ENCODE measurements at places on chromosomes 5 and 9.

DNA sequence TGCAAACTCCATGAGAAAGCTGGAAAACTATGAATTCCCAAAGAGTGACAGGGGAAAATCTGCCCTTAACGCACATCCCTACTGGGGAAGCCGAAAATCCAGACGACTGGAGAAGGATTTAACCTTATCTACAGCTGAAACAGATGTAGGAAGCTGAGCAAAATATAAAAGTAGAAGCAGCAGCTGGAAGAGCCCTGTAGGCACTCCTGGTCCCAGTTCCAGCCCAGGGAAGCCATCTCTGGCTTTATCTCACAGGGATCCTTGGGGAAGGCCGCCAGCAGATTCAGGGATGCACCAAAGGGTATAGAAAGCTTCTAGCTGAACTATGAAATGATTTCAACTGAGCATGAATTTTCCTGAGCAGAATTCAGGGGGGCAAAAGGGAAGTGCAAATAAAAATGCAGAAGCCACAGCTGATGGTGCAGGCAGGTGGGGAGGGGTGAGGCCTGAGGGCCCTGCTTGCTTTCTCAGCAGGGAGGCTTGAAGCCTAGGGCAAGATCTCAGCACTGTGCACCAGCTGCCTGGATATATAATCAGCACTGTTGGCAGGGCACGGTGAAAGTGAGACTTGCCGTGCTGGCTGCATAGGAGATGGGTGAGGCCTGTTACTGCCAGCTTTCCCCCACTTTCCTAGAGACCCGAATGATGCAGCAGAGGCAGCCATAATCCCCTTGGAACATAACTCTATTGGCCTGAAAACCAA lies 2019.5 kb upstream of the NUDT12 start:
- no peak for DNase-seq

- DNase-seq: no peak
These were observed 68.9 kb downstream of the C5orf15 start for GRCh38 chr5:133899506-133899905.

DNA sequence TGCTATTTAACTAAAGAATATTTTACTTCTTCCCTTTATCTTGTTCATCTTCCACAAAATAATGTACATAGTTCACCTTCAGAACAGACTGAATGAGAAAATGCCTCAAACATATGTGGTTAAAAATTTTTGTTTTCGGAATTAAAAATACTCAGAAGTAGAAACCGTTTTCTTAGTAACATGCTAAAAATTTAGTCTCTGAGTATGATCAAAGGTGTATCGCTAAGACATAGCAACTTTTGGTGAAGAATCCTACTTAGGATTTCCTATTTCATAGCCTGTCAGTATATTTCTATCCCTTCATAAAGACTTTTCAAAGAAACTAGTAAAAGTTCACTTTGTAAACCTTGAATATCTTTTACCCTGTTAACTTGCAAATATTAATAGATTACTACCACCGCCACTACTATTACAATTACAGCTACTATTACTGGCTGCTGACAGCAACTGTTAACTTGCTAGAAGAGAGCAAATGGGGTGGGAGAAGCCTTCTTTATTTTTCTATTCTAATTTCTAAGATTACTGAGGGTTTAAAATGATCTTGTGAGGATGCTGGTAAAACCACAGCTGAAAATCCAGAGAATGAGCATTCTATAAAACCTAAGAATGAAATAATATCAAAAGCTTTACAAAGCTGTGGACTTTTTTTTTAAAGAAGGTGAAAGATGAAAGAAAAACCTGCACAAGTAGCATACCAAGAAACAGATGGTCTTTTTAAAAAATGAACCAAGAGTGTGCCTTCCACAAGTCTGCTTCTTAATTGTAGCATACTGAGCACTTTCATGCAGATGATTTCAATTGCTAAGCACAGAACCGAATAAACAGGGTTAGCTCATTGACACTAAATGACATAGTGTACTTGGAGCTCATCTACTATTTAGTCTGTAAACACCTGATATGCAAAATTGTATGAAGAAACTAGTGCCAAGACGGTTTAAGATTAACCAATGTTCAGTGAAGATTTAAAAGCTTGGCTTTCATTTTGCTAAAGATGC lies 246.3 kb upstream of the EFNA5 start:
- DNase-seq: no peak

DNA sequence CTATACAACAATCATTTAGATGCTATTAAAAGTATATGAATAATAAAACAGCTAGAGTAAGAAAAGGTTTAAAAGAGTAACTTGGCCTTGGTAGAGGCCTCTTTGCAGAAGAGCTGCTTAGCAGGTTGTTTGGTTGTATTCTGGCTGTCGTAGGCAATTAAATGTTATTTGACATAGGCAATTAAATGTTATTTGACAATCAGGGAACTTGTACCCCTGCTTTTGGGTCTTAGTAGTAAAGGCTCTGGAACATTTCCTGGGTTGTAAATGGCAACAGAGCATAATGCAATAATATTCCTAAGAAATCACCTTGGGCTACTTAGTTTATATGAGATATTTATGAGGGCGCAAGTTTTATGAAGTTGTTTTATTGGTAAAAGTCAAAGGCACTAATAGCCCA lies 84.4 kb upstream of the SLC28A3 start:
- no peak for DNase-seq

DNA sequence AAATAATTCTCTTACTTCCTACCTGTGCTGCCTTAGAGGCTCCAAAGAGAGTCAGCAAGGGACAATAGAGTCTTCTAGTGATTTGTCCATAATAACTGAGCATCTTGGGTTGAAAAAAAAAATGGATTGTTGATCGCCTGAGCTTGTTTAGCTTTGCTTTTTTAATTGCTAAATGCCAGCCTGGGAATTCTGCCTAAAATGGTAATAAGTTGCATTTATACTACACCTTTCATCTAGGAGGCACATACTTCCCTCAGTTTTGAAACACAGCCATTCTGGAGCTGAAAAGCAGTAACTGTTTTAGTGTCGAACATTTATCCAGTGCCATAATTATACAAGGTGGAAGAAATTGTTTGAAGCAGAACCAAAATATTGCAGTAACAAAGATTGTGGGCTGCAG lies 421.3 kb downstream of the CAAP1 start:
- DNase-seq: no peak

- DNase-seq: no peak
These were observed 1.0 kb upstream of the FAM13B start for GRCh38 chr5:138033907-138034306.

DNA sequence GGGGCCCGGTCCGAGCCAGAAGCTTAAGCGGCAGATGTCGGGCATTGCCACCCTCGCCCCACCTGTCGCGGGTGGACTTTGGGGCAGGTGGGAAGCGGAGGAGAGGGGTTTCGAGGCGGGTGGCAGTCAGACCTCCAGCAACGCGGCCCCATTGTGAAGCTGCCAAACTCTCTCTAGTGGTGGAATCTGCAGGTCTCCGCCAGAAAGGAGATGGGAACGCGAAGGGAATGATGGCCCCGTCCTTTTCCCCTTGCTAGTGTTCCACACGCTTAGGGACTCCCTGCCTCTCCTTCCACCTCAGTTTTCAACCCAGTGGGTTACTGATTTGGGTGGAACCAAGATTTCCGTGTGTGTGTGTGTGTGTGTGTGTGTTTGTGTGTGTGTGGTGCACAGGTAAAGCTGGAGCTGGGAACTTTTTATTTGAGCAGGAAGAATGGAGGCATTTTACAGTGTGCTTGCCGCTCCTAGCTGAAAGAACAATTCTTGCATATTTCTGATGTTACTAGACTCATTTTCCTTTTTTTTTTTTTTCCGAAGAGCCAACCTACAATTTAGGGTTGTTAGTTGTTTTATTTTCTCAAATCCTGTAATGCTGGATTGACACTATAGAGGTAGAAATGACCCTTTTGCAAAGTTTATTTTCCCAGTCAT lies 1.3 kb downstream of the MACIR start:
- DNase-seq: no peak

DNA sequence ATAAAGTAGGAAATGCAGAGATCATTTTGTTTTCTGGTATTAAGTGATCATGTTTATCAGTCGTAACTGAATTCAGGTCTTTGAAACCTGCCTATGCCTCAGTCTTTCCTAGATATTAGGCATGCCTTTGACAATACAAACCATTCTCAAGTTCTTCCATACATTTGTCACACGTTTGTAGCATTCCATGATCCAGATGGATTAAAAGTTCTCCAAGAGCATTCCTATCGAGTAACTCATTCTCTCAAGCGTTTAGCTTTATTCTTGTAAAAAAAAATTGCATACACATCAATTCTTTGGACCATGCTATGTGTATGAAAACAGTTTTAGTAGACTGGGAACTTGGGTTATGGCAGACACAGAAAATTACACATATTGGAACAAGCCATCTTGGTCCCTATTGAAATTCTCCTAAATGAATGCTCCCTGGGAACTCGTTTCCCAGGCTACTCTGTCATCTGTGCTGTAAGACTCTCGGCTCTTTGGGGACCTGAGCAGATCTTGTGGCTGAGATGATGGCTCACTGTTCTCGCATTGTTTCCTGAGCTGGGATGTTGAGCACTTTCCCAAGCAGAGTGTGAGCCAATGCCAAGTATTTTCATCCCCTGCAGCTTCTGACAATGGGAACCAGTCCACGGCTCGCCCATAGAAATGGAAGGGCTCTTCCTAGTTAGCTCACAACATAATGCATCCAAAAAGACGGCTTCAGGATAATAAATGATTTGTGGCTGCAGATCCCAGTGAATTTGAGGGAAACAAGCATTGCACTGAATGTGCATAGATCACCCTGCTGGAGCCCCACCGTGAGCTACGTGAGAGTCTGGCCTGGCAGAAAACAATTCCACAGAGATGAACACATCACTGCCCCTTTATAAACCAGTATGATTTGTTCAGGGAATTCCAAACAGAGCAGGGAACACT lies 230.2 kb downstream of the IRX1 start:
- DNase-seq: no peak

GRCh38 chr5:90747693-90748092 lies 189.1 kb downstream of the ADGRV1 start:
- DNase-seq: no peak

DNA sequence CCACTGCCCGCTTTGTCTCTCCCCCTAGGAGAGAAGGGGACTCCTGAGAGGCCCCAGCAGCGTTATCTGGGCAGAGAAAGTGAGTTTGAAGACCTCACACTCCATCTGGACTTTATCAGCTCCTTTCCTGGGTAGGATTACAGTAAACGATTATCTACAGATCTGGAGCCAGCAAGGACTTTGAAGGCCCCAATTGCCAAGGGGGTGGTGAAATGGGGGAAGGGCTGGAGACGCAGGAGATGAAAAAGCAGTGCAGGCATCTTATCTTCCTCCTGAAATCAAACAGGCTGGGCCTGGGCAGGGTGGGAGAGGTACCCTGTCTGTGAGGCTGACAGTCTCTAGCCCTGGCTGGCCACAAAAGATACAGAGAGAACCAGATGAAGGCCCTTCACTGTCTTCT lies 105.8 kb upstream of the MSX2 start:
- no peak for DNase-seq

Data from stimulated activated effector memory CD8-positive, alpha-beta T cell treated with anti-CD3 and anti-CD28 coated beads, Interleukin-12 subunit alpha, Interleukin-12 subunit beta, amount 100 ng/mL, for 72 hours (primary cell).